ENCODE measurements at places on chromosomes 11 and 22.

DNA sequence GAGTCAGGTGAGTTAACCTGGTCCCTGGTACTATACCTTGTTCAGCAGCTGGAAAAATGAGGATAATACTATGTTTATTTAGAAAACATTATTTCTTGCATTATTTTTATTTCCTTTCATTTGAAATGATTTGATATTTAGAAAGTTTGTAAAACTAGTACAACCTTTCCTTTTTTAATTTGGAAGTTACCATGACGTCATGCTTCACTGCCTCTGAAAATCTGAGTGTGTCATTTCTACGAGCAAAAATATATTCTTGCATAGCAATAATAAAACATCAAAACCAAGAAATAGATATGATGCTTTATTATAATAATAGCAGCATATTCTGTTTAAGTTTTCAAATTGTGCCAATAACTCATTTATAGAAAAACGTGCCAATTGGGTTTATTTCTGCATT is 1445.0 kb upstream of the RAG2 start:
- DNase-seq = no peak

GRCh38 chr22:21594865-21595452 is 27.4 kb downstream of the UBE2L3 start:
- DNase-seq = no peak

DNA sequence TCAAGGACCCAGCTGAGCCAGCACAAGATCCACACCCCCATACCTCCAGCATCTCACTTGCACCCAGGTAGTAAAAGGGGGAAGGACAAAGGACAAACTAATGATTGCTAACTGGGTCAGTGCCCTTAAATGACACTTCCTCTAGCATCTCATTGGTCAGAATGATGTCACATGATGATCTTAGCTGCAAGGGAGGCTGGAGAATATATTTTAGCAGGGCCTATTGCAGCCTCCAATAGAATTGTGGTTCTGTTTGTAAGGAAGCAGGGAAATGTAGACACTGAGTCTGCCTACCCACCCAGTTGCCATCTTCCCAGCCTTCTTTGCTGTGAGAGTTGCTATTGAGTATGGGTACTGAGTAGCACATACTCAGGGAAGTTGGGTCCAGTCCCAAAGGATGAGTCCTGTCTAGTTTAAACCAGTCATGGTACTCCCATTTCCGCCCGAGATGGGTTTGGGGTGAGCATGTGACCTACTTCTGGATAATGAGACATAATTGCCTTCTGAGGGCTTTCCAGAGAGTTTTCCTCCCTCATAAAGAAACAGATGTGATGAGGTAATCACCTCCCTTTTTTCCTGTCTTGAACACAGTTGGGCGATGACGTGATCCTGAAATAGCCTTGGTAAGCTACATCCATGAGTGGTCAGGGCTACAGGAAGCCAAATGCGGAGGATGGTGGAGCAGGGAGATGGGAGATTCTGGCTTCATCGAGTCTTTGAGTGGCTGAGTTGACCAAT is 5.5 kb upstream of the DNAL4 start:
- no peak for DNase-seq

GRCh38 chr11:6604081-6604626 is 580 bp downstream of the ILK start:
- DNase-seq = peak; percentile 47

DNA sequence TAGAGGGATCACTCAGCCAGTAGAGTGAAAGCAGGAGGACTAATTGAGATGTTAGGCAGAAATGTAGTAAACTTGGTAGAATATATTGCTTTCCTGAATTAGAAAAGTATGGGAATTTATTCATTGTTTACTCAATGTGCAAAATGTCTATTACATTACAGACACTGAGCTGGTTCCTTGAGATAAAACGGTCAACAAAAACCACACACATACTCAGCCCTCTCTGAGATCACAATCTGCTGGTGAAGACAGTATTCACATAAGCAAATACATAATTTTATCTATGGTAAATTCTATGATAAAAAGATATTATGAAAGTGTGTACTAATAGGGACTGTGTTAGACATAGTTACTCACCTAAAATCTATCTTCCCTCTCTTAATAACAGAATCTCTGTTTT is 833.5 kb downstream of the KCNA4 start:
- no peak for DNase-seq

DNA sequence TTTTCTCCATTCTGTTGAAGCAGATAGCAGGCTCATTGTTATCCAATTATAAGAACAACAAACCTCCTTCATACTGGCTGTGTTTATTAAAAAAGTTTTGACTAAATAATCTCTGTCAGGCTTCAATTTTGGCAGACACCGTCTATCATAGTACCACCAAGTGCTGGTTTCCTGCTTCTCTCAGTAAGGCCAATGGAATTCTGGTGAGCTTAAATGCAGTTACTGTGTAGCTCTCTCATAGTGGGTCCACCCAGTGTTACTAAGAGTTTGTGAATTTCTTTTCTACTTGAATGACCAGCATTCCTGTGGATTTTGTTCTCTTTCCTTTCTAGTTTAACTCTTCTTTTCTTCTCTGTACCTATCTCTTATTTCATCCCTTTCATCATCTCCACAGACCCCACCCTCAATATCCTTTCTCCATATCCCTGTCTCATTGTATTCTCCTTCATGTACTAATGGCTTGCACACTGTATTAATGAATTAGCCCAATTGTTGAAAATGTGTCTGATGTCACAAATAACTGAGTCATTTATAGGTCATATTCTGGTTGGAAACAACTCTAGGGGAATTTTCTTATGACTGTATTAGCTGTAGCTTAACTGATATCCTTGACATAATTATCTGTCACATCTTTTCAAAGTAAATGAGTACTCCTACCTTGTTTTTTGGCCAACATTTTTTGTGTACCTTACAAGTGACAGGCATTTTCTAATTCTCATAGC is 372.1 kb downstream of the FAT3 start:
- DNase-seq = no peak

- peak; percentile 48 for DNase-seq
These were observed 22.1 kb upstream of the TMPRSS13 start for GRCh38 chr11:117950993-117951961.

DNA sequence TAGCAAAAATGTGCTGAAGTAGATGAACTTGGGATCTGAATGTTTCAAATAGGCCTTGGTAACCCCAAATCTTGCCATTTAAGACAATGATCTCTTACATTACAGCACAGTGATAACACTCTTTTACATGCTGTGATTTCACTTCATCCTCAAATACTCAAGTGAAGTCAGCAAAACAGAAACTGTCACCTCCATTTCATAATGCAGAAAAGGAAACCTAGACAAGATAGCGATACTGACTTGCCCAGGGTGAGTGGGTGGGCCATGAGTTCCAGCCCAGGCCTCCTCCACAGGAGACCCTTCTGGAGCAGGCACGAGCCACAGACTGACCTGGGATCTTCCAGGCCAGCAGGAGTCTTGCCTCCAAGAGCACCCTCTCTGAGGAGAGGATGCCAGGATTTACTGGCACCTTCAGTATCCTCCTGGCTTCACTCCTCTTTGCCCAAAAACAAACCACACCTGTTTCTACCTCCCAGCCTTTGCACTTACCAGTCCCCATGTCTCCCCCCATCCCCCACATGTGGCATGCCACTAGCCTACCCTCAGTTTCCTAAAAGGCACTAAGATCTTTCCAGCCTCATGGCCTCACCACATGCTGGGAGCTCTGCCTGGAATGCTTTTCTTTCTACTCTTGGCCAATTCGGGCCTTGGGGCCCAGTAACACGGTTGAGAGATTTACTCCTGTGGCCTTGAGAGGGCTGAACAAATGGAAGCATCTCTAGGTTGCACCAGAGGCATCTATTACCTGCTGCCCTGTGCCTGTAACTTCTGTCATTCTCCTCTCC is 1.9 kb upstream of the DGAT2 start:
- DNase-seq = no peak

GRCh38 chr22:21996175-21996720 is 13.7 kb upstream of the TOP3B start:
- no peak for DNase-seq

GRCh38 chr22:44491269-44492035 is 6.6 kb downstream of the RTL6 start:
- DNase-seq = no peak

- no peak for DNase-seq
These were observed 1.6 kb downstream of the PHF21B start for GRCh38 chr22:45008186-45008681.

DNA sequence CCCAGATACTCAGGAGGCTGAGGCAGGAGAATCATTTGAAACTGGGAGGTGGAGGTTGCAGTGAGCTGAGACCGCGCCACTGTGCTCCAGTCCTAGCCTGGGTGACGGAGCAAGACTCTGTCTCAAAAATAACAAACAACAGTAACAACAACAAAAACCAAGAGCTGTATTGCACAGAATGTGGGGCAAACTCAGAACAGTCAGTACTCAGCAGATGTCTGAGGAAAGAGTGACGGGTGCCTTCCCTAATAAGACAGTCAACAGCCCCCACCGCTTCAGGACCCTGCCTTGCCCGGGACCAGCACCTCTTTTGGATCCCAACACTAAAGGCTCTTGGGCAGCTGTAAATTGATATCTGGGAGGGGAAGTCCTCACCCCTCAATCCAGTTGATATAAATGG is 40.3 kb downstream of the RIBC2 start:
- DNase-seq = no peak

DNA sequence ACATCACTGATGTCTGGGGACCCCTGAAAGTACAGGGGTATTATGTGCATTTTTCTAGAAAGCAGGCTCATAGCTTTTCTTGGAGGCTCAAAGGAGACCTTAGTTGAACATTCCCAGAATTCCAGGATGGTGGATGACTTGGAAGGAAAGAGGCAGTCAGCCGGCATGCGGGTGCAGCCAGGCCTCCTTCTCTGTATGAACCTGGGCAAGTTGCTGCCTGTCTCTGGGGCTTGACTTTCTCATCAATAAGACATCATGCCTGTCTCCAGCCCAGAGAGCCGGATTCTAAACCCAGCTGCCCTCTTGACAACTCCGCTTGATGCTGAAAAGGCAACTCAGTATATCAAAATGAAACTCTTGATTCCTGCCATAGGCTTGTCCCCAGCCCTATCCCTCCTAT is 12.6 kb downstream of the MS4A15 start:
- no peak for DNase-seq

GRCh38 chr11:77093987-77094840 is 8.4 kb upstream of the OMP start:
- no peak for DNase-seq

DNA sequence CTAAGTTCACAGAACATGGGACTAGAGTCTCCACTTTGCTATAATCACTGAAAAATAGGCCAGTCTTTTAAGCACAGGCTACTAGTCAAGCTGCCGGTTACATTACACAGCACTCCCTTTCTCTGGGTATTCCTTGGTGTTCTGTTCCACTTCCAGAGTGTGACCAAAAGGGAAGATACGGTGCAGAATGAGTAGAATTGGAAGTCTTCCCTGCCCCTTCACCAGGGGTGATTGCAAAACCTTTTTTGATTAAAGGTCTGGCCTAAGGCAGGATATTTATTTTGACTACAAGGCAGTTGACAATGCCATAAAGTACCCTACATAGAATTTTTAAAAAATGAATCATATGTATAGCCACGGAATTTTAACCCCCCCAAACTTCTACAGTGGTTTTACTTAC is 59.6 kb upstream of the ADORA2A start:
- DNase-seq = no peak

DNA sequence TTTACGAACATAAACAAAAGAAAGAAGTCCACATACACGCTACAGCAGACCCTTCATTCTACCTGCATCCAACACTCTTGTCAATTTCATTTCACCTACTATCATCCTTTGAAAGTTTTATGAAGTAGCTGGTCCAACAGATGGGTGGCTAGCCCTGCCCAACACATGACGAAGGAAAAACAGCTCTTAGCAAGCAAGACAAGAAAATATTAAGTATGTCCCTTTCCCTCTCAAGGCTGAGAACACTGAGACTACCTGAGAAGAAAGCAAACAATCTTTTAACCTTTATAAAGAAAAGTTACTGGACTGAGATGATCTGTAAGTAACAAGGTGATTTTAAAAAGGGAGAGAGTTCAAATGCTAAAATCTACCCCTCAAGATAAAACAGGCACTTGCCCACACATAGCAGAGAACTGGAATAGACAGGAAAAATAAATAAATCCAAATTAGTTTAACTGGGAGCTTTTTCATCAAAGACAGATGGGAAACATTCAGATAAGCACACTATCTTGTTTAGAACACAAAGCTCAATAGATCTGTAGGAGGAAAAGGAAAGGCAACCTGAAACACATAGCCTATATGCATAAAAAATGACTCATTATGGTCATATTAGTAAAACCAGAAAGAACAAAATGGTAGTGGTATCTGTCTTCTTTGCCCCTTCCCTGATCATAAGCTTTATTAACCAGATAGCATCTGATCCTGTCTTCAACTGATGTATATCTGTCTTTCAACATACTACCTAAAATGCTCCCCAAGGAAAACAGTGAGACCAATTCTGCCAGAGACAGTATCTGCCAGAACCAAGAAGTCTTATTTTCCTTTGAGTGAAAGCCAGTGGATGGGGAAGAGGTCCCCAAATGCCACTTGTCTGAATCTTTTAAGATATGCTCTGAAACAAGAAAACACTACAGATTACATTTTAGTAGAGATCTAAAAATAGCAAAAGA is 104.3 kb downstream of the MRTFA start:
- no peak for DNase-seq

DNA sequence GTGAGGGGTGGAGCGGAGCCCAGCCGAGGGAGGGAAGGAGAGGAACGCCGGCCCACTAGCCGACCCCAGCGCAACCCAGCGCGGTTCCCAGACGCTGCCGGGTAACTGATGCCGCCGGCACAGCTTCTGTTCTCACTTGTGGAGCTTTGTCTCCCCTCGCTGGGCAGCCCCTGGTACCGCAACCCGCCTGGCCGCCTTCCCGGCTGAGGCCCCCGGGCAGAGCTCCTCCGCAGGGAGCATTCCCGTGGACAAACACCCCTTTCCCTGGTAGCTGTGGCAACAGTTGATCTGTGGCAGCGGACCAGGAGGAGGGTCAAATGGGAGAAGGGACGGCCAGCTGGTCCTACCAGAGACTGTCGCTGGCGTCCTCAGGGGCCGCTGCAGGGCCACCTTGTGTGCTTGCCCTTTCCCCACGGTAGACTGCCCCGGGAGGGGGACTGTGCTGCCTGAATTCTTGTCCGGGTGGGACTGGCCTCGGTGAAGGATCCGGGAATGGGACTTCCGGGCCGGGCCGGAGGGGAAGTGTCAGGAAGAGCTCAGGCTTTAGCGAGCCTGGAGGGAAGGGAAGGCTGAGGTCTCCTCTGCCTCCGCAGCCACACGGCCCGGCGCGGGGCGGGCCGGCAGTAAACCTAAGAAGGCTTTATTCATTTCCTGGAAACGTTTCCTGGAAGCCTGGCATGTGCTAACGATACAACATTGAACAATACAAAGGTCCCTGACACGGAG is 468.0 kb downstream of the OPCML start:
- DNase-seq = no peak
